ENCODE measurements at places on chromosomes 5 and 9.

DNA sequence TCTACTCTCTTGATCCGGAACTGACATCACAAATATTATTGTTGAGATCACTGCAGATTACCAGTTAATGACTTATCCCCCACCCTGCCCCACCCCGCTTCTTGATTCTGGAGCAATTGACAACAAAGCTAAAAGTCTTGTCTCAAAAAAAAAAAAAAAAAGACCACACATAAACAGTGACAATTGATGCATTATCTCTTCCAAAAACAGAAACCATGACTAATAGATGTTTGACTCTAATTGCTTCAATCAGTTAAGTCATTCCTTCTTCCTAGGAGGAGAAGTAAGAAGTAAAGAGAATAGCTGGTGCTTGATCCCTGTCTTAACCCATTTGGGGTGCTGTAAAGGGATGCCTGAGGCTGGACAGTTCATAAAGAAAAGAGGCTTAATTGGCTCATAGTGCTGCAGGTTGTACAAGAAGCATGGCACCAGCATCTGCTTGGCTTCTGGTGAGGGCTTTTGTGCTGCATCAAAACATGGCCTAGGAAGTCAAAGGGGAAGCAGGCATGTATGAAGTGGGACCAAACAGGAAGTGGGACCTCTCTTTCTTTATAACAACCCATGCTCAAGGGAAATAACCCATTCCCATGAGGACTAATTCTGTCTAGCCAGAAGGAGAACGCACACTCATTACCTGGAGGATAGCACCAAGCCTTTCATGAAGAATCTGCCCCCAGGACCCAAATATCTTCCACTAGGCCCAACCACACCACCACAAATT lies 158.7 kb downstream of the TMEM167A start:
- no peak for DNase-seq

- peak; percentile 34 for DNase-seq
These were observed 127.4 kb downstream of the BARX1 start for GRCh38 chr9:93827545-93828330.

- no peak for DNase-seq
These were observed 6.1 kb upstream of the PRR16 start for GRCh38 chr5:120457839-120458507.

GRCh38 chr5:10685115-10685521 lies 75.9 kb downstream of the DAP start:
- DNase-seq, result no peak

DNA sequence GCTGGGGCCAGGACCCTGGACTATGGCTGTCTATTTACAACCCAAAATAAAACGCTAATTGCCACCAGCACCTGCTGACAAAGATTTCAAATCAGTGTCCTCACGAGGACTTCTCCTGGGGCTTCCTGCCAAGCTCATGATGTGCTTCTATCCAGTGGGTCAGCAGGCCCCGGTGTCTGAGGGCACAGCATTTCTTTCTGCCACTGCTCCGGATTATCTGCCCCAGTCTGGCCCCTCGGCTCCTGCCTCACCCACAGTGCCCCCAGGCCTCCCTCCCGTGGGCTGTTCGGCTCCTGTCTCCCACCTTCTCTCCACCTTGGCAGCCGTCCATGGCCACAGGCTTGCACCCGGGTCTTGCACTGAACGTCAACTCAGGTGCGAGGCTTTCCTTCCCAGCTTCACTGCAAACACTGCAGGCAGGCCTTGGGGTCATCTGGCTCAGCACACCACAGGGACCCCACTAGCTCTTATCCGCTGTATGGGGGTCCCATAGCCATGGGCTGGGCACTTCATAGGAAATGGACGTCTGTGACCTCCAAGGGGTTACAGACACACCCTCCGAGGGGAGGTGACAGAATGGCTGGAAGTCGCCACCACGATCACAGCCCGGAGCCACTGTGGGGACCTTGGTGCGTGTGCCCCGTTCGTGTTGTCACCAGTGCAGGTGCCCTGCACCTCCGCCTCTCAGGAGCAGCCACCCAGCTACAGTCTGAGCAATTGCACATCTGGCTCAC lies 43.8 kb upstream of the FCN1 start:
- no peak for DNase-seq

- DNase-seq, result no peak
These were observed 91.8 kb upstream of the CCDC112 start for GRCh38 chr5:115388240-115388639.

- DNase-seq, result no peak
These were observed 25.8 kb downstream of the ADAMTSL2 start for GRCh38 chr9:133560311-133560710.

- no peak for DNase-seq
These were observed 114.5 kb downstream of the RXRA start for GRCh38 chr9:134440636-134441226.

DNA sequence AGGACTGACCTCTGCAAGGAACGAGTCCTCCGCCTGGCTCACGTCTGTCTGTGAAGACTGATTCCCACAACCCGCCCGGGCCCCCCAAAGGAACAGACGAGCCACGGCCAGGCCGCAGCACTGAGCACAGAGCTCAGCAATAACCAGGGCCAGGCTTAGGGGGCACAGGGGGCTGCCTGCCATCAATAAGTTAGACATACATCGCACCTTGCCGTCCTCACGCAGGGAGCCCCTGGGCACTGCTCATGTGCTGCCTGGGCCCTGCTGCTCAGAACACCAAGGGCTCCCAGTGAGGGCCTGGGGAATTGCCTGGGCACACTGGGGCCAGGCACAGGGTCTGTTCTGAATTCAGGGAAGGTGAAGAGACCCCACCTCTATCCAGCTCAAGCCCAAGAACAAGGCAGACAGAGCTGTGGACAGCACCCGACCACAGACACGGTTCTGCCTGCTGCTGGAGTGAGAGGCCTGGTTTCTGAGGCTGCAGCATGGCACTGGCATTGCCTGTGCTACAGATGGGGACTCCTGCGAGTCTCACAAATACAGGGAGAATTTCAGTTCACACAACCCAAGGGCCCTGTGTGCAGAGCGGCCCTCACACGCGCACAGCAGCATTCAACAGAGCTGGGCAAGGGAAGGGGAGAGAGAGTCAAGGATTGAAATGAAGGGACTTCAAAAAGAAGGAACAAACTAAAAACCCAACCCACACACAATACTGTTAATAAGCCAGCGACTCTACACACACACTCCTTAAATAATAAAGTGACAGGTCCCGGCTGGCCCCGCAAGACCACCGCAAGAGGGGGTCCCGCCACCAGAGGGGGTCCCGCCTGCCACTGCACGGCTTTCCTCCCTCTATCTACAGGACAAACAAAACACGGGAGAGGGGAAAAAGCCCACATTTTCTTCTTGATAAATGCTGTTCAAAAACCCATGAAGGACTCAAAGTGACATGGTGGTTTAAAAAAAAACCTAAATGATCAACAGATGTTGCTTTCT lies 32.0 kb downstream of the PRRT1B start:
- no peak for DNase-seq

- DNase-seq, result no peak
These were observed 46.8 kb upstream of the NXNL2 start for GRCh38 chr9:88488166-88488565.

Data from NCI-H1417 treated with DMSO at 0.1 percent for 48 hours (cell line).